Activated CD8-positive, alpha-beta memory T cell treated with anti-CD3 and anti-CD28 coated beads, Interleukin-2, amount 10 ng/mL, durations not matched to agents 7 days and 5 days (primary cell): ENCODE measurements at places on chromosomes 4 and X. TPM values are rescaled to one million over a fixed set of nuclear protein-coding genes. Genes with fewer than 3 reads are reported as not detected.

The UGT2A1 gene
- total RNA-seq: not detected

The POU4F2 gene
- not detected for total RNA-seq

The RPS6KA6 gene
- total RNA-seq: not detected

The C4orf51 gene
- not detected for total RNA-seq

The RBMX2 gene
- 26.4 TPM for total RNA-seq

The TIGD2 gene
- total RNA-seq: 3.7 TPM

The GRIA3 gene
- not detected for total RNA-seq

The UGDH gene
- total RNA-seq: 20.2 TPM
